ENCODE measurements at places on chromosomes 16 and 17. TPM values are rescaled to one million over a fixed set of nuclear protein-coding genes. Genes with fewer than 3 reads are reported as not detected.
A peak's percentile ranks its signal among the peaks of the same experiment; 100 is the strongest.

GRCh38 chr17:77613627-77614026, 344.9 kb upstream of the TNRC6C start:
- no peak for DNase-seq

DNA sequence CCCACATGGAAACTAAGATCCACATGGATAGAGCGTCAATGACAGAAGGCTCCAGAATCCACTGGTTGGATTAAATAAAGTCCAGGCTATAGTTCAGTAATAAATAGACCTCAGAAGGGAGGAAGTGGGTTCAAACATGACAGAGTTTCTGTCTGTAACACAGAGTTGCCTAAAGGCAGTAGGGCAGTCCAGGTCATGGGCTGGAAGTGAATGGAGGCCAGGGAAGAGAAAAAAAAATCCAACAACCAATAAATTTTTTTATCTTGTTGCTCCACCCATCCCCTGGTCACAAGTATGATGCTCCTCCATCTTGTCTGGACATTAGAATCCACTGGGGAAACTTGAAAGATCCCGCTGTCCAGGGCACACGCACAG, 92.4 kb downstream of the RGS9 start:
- DNase-seq, result no peak

The KRTAP9-2 gene
- total RNA-seq, result not detected

DNA sequence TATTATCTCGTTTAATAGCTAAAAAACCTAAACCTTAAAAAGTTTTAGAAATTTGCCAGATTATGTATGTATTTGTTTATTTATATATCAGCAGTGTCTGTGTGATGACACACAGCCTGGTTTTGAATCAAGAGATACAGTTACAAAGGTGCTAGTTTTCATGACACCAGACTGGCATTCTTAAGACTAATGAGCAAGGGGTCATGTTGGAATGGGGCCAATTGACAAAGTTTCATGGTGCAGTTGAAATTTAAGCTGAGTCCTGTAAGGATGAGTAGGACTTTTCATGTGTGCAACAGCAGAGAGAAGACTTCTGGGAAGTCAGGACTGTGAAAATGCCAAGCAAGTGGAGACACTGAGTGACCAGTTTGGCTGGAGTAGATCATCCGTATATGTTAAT, 3.2 kb upstream of the KRT10 start:
- DNase-seq, result no peak

DNA sequence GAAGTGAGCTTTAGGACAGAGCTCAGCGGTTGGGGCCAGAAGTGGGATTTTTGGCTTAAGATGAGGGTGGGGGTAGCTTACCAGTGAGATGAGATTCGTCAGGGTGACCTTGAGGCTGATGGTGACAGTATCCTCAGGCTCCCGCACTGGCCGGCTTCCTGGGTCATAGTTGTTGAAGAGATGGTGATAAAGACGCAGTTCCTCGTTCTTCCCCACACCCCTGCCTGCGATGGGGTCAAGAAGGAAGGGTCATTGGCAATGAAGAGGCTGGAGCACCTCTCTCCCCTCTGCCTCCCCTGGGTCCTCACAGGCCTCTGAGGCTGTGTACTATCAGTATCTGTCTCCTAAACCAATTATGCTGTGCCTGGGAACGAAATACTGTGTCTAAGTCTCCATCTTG, 358 bp downstream of the CHRNE start:
- DNase-seq, result no peak

DNA sequence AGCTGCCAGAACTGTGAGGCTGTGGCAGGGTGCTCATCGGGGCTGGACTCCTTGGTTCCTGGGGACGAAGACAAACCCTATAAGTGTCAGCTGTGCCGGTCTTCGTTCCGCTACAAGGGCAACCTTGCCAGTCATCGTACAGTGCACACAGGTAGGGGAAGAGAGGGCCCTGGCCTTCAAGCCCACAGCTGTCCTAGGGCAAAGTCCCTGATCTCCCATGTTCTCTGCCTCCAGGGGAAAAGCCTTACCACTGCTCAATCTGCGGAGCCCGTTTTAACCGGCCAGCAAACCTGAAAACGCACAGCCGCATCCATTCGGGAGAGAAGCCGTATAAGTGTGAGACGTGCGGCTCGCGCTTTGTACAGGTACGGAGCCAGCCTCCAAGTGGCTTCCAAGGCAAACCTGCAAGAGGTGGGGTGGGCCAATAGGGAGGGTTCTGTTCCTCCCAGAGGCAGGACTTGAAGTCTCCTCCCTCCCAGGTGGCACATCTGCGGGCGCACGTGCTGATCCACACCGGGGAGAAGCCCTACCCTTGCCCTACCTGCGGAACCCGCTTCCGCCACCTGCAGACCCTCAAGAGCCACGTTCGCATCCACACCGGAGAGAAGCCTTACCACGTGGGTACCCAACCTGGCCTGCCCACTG, 3.7 kb downstream of the BCL6B start:
- no peak for DNase-seq

GRCh38 chr16:25835126-25835525, 143.4 kb downstream of the HS3ST4 start:
- no peak for DNase-seq

The LDHD gene
- total RNA-seq, result 0.86 TPM

- DNase-seq, result no peak
Observed at GRCh38 chr16:76294396-76295214, 17.4 kb downstream of the CNTNAP4 start.

The KRT12 gene
- total RNA-seq, result not detected

The ST6GALNAC1 gene
- not detected for total RNA-seq

DNA sequence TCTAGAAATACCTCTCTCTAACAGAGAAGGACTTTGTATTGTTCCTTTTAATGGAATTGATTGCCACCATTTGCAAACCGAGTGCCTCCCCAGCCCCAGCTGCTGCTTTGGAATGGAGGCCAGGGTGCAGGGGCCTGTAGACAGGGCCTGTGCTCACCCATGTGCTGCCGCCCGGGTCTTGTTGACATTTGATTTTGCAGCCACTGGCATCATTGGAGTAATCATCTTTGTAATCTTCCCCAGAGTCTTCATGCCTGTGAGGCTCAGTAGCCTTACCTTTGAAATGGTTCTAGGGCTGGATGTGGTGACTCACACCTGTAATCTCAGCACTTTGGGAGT, 119.8 kb downstream of the CLEC16A start:
- DNase-seq, result no peak

DNA sequence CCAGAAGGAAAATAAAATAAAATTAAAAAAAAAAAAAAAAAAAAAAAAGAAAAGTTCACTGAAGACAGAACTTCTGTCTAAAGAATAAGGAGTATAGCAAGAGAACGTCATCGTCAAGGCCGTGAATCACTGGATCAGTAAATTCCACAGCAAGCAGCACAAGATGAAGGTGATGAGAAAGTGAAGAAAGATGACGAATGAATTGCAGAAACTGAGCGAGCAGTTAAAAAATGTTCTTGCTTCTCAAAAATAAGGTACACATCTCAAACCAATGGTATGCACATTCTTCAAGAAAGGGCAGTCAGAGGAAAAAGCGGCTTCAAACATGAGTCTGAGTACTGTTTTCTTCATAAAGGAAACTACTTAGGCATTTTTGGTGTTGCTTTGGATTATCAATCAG, 104.7 kb downstream of the SMG6 start:
- DNase-seq, result no peak

DNA sequence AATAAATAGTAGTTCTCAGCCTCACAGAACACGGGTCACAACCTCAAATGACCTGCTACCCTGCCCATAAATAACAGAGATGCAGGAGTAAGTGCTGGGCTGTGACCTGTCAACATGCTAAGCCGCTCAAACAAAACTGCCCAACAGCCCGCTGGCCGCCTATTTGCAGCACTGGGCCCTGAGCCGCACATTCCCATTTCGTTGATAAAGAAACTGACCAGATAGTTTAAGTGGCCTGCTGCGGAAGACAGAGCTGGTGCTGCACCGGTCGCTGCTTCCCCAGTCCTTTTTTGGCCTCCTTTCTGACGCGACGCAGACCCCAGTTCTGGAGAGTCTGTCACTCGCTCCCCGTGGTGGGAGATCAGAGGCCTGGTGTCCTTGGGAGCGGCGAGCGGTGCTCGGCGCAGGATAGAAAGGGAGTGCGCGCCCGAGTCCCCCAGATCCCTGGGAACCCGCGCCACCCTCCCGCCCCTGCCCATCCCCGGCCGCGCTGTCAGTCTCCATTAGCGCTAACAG, 349 bp upstream of the SLC6A2 start:
- no peak for DNase-seq

GRCh38 chr17:47850692-47851573, at the start of gene SP6:
SP6 (minus strand) TSS chr17:47851163; CDS start chr17:47848429, 2,734 bp downstream.
- peak; percentile 92 for DNase-seq

DNA sequence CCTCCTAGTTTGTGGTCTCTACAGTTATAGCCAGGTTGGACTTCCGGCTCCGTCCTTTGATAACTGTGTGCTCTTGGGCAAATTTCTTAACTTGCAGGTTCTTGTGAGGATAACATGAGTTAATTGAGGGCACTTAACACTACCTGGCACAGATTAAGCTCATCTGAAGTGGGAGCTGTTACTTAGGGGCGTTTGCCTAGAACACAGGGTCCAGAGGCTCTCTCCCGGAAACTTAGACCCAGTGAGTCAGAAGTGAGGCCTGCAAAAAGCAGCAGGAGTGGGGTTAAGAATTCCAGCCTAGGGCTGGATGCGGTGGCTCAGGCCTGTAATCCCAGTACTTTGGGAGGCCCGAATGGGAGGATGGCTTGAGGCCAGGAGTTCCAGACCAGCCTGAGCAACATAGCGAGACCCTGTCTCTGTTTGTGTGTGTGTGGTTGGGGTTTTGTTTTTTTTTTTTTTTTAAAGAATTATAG, 1.4 kb downstream of the MVP start:
- DNase-seq, result peak; percentile 68

The AXIN2 gene
- total RNA-seq, result 0.67 TPM

The ADAP2 gene
- 1.5 TPM for total RNA-seq

DNA sequence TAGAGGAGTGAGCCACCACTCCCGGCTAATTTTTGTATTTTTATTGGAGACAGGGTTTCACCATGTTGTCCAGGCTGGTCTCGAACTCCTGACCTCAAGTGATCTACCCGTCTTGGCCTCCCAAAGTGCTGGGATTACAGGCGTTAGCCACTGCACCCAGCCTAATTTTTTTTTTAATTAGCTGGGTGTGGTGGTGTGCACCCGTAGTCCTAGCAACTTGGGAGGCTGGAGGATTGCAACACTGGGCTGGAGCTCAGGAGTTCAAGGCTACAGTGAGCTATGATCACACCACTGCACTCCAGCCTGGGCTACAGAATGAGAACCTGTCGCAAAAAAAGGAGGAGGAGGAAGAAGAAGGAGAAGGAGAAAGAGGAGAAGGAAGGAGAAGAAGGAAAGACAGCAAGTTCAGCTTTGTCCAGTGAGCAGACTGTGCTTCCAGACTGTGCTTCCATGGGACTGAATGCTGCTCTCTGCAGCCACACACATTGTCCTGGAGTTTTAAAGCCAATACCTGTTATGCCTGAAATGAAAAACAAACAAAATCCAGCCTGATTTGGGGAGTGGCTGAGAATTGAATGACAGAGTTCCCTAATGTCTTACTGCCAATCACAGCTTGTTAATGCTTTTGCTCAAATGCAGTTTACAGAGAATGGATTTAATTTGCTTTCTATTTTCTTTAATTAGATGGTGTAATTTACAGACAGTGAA, 2.8 kb upstream of the TNFRSF13B start:
- no peak for DNase-seq

The HDAC5 gene
- 9.9 TPM for total RNA-seq

- DNase-seq, result no peak
Observed at GRCh38 chr16:70634861-70635260, 11.5 kb upstream of the IL34 start.

The SLC16A11 gene
- total RNA-seq, result not detected

The TPSB2 gene
- not detected for total RNA-seq

The PDK2 gene
- 18.2 TPM for total RNA-seq

The DHRS7C gene
- total RNA-seq, result not detected

DNA sequence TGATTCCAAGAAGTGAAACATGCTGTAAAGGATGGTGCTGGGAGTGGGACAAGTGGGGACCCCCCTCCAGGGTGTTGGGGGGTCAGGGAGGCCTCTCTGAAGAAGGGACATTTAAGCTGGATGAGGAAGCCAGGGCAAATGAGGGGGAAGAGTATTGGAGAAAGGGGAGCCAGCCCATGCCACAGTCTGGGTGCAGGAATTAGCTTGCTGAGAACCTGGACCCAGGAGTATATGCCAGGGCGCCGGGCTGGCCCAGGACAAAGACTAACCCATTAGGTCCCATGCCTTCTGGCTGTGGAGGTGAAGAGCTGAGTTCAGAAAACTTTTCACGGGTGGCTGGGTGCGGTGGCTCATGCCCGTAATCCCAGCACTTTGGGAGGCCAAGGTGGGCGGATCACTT, 45.6 kb upstream of the PIK3R6 start:
- DNase-seq, result no peak

GRCh38 chr16:66273644-66274334, 92.7 kb upstream of the CDH5 start:
- DNase-seq, result peak; percentile 36

DNA sequence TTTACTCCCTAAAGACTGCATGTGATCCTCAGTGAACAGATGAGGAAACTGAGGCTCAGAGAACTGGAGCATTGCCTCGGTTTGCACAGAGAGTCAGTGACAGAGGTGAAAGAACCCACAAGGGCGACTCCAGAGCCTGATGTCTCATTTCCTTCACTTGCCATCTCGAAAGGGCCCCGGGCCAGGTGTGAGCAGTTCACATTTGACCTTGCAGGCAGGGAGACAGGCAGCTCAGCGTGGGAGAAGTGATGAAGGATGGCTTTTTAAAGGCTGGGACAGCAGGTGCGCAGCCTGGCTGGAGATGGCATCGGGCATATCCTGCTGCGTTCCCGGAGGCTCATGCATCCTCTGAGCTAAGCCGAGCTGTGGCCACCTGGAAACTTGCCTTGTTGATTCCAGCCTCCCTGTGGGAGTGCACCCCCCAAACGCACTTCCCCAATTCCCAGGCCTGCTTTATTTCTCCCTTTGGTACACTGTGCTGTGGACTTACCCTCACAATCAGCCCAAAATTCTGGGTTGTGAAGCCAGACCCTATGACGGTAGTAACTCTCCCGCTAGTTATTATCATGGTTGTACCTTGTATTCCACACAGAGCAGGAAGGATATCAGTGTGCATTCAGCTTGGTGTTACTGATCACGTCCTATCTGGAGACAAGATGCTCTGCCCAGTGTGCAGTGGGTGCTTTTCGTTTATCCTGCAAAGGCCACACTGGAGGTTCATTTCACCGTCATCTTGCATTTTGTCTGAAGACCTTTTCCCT, 753.2 kb upstream of the EEF2KMT start:
- DNase-seq, result no peak

DNA sequence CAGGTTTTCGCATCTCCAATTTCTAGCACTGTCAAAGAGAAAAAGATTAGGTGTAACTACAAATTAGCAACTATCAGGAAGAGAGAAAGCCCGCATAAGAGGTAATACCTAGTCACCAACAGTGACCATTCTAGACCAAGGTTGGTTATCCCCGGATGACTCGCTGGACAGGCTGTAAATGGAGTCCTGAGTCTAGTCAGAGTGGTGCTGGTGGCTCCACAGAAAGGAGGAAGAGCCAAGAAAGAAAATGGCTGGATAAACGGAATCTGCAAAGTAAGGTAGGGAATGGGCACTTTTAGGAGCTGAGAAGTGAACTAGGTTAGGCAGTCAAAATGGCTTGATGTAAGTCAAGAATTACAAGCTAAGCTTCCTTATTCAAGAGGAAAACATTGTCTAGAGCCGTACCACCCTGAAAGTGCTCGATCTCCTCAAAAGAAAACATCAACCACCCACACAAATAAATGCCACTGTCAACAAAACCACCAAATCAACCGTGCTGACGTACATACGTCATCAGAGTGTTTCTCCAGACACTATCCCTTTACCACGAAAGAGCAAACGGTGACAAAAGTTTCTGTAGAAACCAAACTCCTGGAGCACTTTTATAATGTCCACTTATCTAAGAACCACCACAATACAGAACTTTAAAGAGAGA, 2.2 kb downstream of the GSPT1 start:
- DNase-seq, result peak; percentile 75

The YBX2 gene
- total RNA-seq, result 0.67 TPM

The NOXO1 gene
- not detected for total RNA-seq
